ENCODE measurements at places on chromosomes 7 and 10. TPM values are rescaled to one million over a fixed set of nuclear protein-coding genes. Genes with fewer than 3 reads are reported as not detected.

GRCh38 chr10:116030576-116030975 lies 242.4 kb downstream of the GFRA1 start:
- no peak for DNase-seq

DNA sequence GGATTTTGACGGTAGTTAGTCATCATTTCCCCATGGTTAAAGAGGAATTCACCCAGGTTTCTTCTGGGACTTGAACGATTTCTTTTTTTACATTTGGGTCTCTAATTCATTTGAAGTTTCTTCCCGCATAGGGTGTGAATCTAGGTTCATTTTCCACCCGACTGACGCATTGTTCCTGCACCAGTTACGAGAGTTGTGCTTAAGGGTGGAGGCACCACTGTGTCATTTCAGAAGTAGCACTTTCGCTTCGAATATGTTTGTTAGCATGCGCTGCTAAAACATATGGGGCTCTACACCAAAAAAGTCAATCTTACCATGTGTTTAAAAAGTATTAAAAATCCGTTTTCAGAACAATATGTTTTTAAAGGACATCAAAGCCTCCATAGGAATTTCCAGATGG lies 140.3 kb downstream of the VIPR2 start:
- DNase-seq = no peak

DNA sequence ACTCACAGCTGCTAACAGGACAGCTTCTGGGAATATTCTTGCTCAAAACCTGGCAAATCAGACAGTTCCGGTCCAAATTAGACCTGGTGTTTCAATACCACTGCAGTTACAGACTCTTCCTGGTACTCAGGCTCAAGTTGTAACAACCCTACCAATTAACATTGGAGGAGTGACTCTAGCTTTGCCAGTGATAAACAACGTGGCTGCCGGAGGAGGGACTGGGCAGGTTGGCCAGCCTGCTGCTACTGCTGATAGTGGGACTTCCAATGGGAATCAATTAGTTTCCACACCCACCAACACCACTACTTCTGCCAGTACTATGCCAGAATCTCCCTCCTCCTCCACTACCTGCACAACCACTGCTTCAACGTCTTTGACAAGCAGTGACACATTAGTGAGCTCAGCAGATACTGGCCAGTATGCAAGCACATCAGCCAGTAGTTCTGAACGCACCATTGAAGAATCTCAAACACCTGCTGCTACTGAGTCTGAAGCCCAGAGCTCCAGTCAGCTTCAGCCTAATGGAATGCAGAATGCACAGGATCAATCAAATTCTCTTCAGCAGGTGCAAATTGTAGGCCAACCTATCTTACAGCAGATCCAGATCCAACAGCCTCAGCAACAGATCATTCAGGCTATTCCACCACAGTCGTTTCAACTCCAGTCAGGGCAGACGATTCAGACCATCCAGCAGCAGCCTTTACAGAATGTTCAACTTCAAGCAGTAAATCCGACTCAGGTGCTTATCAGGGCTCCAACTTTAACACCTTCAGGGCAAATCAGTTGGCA lies 2.1 kb downstream of the SP4 start:
- no peak for DNase-seq

- DNase-seq = no peak
Measured at GRCh38 chr7:102251531-102252365, 34.9 kb upstream of the SH2B2 start.

DNA sequence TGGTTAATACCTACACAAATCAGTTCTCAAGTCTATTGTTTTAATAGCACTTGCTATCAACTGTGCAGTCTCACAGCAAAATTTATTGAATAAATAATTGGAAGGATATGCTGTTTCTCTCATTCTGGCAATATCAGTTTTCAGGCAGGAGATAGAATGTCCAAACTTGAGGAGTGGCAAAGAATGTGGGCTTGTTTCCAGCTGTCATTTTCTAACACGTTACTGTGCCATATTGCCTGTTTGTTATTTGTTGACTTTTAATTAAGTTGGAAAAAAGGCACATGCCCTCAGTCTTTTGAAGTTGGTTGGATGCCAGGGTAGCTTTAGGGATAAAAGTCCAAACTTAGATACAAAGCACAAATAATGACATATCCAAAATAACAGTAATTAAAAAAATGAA lies 52.2 kb downstream of the MAGI2 start:
- no peak for DNase-seq

- DNase-seq = no peak
Measured at GRCh38 chr10:47418966-47419365, 34.9 kb upstream of the ZNF488 start.

DNA sequence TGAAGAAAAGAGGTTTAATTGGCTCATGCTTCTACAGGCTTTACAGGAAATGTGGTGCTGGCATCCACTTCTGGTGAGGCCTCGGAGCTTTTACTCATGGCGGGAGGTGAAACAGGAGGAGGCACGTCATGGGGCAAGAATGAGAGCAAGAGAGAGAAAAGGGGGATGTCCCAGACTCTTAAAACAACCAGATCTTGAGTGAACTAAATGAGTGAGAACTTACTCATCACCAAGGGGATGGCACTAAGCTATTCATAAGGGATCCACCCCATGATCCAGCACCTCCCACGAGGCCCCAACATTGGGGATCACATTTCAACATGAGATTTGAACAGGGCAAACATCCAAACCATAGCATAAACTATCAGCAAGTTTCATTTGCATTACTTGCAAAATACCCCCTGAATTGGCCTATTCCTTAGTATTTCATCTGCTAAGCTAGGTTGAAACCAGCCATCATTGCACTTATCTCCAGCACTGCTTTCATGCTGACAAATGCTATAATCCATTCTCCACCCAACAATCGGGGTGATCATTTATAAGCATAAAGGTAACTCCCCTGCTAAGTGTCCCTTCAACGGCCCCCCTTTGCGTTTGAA lies 179.0 kb downstream of the NOC3L start:
- no peak for DNase-seq

DNA sequence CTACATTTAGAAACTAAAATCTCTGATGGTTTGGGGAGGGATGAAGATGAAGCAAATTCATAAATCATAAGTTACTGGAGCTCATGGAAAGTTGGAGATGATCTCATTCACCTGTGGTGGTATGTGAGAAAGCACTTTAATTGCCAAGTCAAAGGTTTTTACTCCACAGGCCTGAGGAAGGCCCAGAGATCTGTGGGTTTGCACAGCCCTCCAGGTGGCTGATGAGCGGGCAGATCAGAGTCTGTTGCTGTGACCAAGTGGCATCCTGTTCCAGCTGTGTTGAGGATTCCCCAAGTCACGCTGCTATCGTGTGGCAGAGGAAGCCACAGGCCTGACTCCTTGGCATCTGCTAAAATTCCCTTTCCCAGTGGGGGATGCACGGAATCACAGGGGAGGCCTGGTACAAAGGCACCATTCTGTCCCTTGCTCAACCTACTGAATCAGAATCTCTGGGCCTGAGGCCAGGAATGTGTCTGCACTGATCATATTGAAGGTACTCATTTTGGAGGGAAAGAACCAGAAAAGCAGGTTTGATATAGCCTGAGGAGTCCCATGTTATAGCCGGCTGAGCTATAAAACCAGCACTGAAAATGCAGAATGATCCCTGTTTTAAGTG lies 19.7 kb upstream of the DDC start:
- no peak for DNase-seq

- no peak for DNase-seq
Measured at GRCh38 chr7:107233981-107234380, 65.2 kb downstream of the HBP1 start.

DNA sequence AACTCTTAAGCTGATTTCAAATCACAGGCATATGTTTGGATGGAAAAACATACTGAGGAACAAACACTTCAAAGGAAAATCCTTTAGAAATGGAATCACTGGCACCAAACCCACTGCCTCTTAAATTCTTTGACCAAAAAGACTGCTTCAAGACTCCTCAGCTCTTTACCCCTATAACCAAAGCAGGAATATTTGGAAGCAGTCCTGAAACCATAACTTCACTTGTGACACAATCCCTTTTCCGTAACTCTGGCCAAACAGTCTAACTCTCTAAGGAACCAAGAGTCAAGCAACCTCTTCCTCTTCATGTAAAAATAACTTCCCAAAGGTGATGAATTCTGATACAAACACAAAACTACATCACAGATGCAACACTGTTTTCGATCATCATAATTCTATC lies 104.3 kb downstream of the MTERF1 start:
- DNase-seq = no peak

The C10orf105 gene
- polyA plus RNA-seq = 0.50 TPM

The SEMA3D gene
- 12.3 TPM for polyA plus RNA-seq

The TDRD1 gene
- polyA plus RNA-seq = 0.13 TPM

The ELFN1 gene
- 6.7 TPM for polyA plus RNA-seq

The SNX8 gene
- 29.4 TPM for polyA plus RNA-seq

The ZNF239 gene
- polyA plus RNA-seq = 8.1 TPM

The HMX2 gene
- not detected for polyA plus RNA-seq
